ENCODE measurements at places on chromosomes 2 and 18.

- no peak for DNase-seq
These were observed 4.3 kb downstream of the EPB41L5 start for GRCh38 chr2:120017201-120017600.

- DNase-seq: no peak
These were observed 74.6 kb downstream of the DHRS9 start for GRCh38 chr2:169143998-169144397.

GRCh38 chr18:79488311-79489050, 92.8 kb downstream of the NFATC1 start:
- DNase-seq: no peak

GRCh38 chr2:214651451-214651850, 158.0 kb downstream of the BARD1 start:
- no peak for DNase-seq

DNA sequence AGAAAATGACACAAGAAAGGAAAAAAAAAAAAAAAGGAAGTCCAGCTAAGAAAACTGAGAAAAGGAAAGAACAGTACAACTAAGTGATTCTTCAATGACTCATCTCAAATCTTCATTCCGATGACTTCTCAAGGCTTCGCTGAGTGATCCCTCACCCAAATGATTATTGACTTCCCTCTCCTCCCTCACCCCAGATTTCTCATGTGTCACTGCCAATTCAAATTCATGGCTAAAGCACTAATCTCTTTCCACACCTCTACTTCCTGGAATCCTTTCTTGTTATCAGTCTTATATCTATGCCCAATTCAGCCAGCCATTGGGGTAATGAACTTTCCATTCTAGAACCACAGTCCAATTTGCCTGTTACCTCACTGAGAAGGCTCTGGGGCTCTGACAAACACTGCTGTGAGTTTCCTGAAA, 7.2 kb upstream of the ABCB11 start:
- peak; percentile 78 for DNase-seq

GRCh38 chr2:231622963-231623362, 30.3 kb downstream of the TEX44 start:
- no peak for DNase-seq

GRCh38 chr2:214482728-214483127, 71.9 kb downstream of the VWC2L start:
- no peak for DNase-seq

- DNase-seq: peak; percentile 40
These were observed 980 bp downstream of the OBSL1 start for GRCh38 chr2:219570194-219570923.

DNA sequence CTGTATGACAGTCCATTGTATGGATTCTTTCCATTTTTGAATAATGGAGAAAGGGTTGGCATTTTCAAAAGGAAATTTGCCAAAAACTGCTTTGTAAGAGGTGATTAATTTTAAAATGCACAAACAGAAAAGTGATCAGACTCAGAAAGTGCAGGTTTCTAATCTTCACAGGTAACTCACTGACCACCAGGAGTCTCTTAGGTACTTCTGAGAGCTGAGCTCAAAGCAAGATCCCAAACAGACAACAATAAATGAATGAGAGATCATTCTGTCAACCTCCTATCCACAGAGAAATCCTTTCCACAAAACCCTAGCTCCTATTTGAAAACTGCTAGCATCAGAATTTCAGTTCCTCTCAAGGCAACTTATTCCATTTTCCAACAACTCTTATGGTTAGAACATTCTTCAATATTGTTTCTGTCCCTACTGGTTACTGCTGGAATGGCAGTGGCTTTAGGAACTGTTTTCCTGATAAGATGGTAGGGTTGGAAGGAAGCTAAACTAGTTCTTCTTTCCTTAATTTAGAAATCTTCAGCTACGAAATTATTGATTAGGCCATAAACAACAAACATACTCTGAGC, 20.6 kb upstream of the HAAO start:
- peak; percentile 64 for DNase-seq

GRCh38 chr2:222381566-222381965, 42.8 kb upstream of the SGPP2 start:
- DNase-seq: no peak

GRCh38 chr2:235080101-235080500, 128.3 kb downstream of the SH3BP4 start:
- no peak for DNase-seq

GRCh38 chr2:86010083-86010482, 95.6 kb downstream of the POLR1A start:
- no peak for DNase-seq

DNA sequence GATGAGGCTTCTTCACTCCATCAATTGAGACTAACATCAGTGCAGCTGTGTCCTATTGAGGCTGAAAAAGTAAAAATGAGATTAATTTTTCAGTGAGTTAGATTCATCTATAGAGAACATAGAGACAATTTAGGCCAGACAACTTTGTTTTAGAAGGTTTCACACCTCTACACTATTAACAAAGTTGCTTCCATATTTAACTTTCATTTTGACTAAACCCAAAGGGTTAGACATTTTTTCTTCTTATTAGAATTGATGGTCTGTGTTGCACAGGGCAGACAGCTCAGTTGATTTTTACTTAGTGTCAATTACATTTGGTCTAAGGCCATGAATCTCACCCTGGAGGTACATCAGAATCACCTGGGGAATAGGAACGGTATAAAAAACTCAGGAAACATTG, 130.2 kb upstream of the NXPH2 start:
- DNase-seq: no peak

GRCh38 chr18:76475450-76476194, 19.4 kb downstream of the ZNF516 start:
- no peak for DNase-seq

DNA sequence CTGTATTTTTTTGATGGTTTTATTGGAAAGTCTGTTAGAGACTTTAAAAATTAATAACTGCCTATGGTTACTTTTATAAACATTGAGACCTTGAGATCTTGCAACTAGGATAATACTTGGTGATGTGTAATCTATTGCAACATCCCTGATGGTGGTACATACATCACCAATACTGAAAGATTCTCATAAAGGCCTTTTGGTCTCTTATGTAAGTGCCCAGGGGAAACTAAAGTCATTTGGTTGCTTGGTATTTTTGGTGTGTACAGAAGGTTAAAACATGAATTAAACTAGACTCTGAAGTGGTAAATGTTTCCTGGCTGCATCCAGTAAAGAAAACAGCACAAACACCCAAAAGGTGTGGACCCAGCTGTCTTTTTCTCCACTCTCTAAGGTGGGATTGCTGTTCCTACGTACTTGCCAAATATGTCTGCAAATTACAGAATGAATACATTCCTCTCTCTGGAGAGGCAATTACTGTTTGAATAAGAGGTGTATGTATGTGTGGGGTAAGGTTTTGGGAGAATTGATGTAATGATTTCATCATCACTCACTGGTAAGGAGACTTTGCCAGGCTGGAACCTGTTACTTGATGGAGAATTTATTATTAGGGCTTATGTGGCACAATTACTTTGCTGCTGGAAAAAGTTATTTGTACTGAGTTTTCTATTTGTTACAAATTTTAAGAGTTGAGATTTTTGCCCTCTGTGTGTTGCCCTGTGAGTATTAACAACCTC, 3.6 kb downstream of the B3GNT2 start:
- DNase-seq: no peak

DNA sequence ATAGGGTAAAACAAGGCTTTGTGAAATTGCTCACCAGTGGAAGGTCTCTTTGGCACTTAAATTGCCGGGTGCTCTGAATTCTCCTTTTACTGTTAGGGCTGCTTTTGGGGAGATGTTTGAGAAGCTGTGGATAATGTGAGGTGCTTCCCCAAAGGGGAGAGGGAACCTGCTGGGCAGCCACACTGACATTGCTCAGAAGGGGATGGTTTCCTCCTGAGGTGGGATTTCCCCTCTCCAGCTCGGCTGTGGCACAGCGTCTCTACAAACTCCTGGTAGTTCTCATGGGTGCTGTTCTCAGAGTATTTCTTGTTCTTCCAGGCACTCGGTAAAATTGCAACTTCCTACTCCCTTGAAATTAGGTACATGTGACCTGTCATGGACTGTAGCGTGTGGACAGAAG, 124.2 kb downstream of the LPIN1 start:
- no peak for DNase-seq

GRCh38 chr2:128623776-128624761, 305.4 kb upstream of the HS6ST1 start:
- DNase-seq: peak; percentile 38

- no peak for DNase-seq
These were observed 74.1 kb downstream of the EML4 start for GRCh38 chr2:42243297-42243696.

DNA sequence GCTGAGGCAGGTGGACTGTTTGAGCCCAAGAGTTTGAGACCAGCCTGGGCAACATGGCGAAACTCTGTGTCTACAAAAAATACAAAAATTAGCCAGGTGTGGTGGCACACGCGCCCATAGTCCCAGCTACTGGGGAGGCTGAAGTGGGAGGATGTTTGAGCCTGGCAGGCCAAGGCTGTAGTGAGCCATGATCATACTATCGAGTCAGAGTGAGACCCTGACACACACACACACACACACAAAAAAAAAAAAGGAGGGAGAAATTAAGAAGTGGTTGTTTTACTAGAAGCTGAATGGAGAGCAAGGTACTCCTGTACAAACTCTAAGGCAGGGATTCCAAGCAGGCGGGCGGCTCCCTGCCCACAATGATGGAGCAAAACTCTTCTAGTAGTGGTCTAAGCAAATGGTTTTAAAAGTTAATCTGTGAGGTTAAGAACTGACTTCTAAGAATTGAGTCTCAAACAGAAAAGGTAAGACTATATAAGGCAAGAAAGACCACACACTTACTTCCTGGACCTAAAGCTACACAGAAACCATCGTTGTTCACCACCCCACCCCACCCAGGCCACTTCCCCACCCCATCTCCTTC, 2.6 kb downstream of the ANKRD44 start:
- peak; percentile 76 for DNase-seq

DNA sequence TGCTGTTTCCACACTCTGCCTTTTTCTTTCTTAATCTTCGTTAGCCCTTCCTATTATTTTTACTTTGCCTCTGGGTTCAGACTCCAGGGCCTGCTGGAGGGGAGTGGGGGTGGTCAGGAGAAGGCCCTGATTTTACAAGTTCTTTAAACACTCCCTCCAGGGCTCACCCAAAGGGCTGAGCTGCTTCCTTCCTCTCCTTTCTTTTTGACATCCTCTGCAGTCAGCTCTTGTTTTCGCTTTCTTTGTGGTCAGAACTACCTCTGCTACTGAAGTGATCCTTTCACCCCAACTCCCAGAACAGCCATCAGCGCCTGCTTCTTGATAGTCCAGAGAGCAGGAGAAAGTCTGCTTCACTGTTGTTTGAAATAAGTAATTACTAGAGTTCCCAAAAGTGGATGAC, 925.7 kb downstream of the EPHA4 start:
- no peak for DNase-seq

DNA sequence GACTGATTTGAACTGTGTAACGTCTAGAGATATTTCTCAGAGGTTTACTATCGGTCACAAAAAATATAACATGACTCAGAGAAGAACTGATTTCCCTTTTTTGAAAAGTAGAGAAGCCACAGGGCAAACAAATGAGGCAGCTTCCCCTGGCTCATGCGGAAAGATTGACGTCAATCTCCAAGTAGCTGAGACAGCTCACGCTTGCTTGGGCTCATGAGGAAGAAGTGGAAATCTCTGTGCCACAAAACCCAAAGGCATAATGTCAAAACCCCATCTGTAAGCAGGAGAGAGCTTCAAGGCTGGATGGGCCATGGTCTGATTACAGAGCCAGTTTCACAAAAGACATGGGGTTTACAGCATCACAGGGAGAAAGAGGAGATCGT, 188.1 kb downstream of the ARL4C start:
- DNase-seq: peak; percentile 84

GRCh38 chr2:160583146-160583535, 89.5 kb upstream of the RBMS1 start:
- no peak for DNase-seq

DNA sequence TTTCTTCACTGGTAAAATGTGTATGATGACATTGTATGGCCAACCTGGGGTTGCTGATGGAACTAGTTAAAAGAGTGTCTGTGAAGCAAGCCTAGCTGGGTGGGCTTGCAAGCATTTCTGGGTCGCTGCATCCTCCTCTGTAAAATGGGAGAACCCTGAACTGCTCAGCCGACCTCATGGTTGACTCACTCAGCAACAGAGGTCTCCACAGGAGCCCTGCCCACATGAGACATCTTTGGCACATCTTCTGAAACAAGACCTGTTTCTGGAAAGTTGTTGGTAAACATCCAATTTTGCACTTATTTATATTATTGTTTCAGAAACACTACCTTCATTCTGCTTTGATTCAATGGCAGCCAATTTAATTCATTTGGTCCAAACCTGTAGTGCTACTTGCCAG, 52.6 kb downstream of the BCL11A start:
- DNase-seq: no peak

- peak; percentile 94 for DNase-seq
These were observed at the start of gene DUSP28 for GRCh38 chr2:240560084-240560479. DUSP28 (plus strand) TSS chr2:240560357; CDS start chr2:240560685, 328 bp downstream.

- peak; percentile 74 for DNase-seq
These were observed 103.3 kb downstream of the MDH1 start for GRCh38 chr2:63692002-63692606.

GRCh38 chr2:210428393-210429179, 48.0 kb downstream of the LANCL1 start:
- no peak for DNase-seq

GRCh38 chr2:229124136-229124535, 147.0 kb downstream of the PID1 start:
- DNase-seq: no peak

GRCh38 chr2:35946478-35946877, 409.1 kb upstream of the CRIM1 start:
- DNase-seq: no peak

- no peak for DNase-seq
These were observed 106.9 kb downstream of the SP3 start for GRCh38 chr2:173858291-173858731.

GRCh38 chr2:234911271-234911670, 40.5 kb upstream of the SH3BP4 start:
- DNase-seq: no peak
